ENCODE measurements at places on chromosomes 2 and 18. TPM values are rescaled to one million over a fixed set of nuclear protein-coding genes. Genes with fewer than 3 reads are reported as not detected.

KCNK3 gene
- total RNA-seq, result not detected

SOCS6 gene
- total RNA-seq, result 2.6 TPM

CNTNAP5 gene
- total RNA-seq, result not detected

DNER gene
- not detected for total RNA-seq

MROH2A gene
- not detected for total RNA-seq

MGAT5 gene
- 78.1 TPM for total RNA-seq

POTEC gene
- not detected for total RNA-seq

CREG2 gene
- not detected for total RNA-seq

ANKRD36 gene
- 70.9 TPM for total RNA-seq

Measured in CD4-positive, alpha-beta memory T cell (primary cell).